ENCODE measurements at places on chromosomes 6 and 20. TPM values are rescaled to one million over a fixed set of nuclear protein-coding genes. Genes with fewer than 3 reads are reported as not detected.

The RNF182 gene
- total RNA-seq: 2.3 TPM

The KIF13A gene
- 46.0 TPM for total RNA-seq

The SYNCRIP gene
- 99.0 TPM for total RNA-seq

The ZBTB2 gene
- 13.7 TPM for total RNA-seq

DNA sequence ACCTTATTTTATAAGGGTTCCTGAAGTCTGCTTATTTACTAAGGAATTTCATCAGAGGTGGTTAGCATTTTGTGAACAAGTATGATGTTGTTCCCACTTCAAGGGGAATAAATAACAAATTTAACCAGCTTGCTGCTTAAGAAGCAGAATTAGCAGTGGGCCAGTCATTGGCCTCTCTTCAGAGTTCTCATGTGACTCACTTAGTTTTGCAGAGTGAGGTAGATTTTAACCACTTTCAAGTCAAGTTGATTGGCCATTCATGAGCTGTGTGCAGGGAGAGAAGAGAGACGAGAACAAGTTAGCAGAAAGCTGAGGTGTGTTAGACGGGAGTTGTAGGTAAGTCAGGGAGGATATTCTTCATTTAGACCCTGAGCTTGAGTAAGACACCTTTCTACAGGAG, 18.1 kb downstream of the TOP1 start:
- peak; percentile 56 for DNase-seq

DNA sequence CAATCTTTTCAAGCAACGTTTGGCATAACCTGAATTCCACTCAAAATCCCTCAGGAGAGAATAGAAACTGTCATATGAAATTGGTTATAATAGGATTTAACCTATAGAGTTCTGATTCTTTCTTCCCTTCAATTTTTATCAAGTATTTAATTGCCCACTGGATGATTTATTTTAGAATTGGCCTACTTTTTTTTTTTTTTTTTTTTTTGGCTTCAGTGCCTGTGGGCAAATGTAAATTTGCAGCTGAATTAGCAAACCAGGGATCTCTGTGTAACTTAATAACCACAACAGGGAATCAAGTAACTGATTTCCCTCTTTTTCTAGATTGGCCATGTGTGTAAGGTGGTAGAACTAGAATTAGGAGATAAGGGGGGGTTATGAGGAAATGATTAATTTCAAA, 157.0 kb downstream of the SOX4 start:
- no peak for DNase-seq

- DNase-seq: no peak
Measured at GRCh38 chr20:48342822-48343513, 484.8 kb downstream of the PREX1 start.

DNA sequence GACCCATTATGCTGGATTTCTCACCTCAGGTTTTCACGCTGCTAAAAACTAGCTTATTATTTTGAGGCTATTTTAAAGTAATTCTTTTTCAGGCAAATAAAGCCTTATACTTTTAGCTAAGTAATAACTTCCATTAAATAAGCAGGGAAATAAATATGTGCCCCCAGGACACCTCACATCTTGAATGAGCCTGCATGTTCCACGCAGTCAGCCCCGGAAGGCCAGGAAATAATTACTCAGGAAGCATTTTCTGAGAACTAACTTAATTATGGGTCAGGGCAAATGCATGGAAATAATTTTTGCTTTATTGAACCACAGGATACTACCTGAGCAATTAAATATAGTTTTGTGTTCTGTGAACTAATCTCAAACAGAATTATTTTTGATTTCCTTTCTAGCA, 41.1 kb downstream of the STX7 start:
- no peak for DNase-seq

DNA sequence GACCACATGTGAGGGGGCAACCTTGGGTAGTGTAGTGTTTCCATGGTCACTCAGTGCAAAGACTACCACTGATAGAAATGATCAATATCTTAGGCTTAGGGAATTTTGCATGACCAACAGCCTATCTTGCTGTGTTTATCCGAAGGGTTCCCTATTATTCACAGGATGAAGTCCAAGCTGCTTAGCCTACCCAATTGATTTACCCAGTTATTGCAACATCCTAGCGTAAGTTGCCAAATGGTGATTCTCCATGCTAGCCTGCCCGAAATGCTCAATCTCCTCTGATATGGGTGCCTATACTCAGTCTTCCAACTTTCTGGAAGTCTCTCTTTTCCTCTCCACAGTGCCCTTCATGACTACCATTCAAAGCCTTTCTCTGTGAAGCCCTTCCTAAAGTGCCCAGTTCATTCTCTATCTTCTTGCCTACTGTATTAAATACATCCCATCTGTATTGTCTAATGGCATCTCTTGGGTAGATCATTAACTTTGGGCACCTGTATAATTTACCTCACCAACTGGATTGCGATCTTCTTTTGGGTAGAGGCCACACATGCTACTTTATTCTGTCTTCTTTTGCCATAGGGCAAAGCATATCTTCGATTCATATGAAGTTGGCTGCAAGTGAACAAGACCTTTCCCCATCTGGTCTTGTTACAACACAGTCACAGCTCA, 240.5 kb downstream of the CLIC5 start:
- DNase-seq: no peak
